Stimulated activated CD8-positive, alpha-beta memory T cell treated with anti-CD3 and anti-CD28 coated beads, Interleukin-15, amount 100 ng/mL, for 48 hours (primary cell): ENCODE measurements at places on chromosomes 5 and 9.

DNA sequence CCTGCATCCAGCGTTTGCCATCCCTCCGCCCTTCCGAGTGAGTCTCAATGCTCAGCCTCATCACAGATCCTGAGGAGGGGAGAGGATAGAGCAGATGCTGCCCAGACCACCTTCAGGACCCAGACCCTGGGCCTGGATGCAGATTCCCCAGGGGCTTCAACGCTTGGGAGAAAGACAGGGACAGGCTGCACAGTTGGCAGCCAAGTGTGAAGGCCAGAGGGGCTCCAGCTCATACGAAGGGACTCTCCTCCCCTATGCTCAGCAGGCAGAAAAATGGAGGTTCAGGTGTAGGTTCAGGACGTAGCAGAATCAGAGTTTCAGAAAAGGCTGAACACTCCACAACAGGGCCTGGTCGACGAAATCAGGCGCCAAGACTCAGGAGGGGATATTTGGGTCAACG lies 378.5 kb upstream of the IRX1 start:
- DNase-seq: no peak

- DNase-seq: no peak
Measured at GRCh38 chr9:131080589-131080988, 15.7 kb upstream of the AIF1L start.

DNA sequence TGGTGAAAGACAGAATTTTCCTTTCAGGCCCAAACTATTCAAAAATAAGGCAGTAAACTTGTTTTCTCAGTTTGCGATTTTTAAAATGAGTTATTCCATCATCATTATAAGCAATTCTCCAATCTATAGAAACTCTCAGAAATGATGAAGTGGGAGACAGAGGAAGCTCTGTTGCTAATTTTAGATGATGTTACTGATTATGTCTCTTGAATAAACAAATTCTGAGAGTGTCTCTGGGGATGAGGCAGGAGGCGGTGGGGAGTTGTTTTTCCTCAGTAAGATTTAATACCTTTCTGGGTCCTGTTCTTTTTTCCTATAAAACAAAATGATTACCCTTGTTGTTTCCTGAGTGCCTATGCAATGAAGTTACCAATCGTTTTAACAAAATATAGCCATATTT lies 43.9 kb upstream of the TEX48 start:
- DNase-seq: no peak

DNA sequence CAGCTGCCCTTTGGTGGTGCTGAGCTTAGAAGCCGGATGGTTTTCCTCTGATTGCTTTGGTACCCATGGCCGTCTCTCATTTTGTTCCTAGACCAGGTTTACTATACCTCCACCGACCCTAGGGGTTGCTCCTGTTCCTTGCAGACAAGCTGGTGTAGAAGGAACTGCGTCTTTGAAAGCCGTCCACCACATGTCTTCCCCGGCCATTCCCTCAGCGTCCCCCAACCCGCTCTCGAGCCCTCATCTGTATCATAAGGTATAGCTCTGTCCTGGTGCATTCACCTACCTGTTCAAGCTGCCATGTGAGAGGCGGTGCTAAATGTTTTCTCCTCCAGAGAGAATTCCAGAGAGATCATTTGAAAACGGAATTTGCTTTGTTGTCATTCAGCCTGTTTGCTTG lies 39.5 kb downstream of the TENT4A start:
- DNase-seq: no peak

DNA sequence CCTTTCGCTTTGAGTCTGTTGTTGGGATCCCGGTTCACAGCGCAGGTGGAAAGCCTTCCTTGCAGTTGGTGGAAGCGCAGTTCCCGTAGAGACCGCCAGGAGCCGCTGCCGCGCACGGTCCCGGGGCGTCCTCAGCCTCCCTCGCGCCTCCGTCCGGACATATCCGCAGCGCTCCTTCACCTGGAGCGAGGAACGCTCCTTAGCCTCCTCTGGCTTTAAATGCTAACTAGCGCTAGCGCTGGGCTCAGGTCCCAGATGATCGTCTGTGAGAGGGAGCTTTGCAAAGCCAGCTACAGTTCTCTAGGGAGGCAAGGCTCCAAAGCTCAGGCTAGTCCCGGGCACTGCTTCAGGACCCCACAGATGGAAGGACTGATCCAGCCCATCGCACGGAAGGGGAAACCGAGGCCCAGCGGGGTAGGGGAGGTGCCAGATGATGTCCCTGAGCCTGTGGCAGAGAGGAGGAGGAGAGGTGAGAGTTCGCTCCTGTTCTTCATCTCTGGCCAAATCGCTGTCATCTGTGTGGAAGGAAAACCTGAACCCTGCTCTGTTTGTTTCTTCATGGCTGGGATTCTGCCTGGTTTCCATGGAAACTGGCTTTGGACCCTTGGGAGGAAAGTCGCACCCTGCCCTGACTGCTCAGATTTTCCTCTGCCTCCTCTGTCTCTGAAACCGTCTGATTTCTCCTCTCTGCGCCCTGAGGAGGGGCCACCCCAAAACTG lies 31.4 kb downstream of the COL15A1 start:
- DNase-seq: peak; percentile 62

- DNase-seq: no peak
Measured at GRCh38 chr9:122219856-122220672, 8.7 kb downstream of the LHX6 start.
